ENCODE measurements at places on chromosomes 2 and 18.

DNA sequence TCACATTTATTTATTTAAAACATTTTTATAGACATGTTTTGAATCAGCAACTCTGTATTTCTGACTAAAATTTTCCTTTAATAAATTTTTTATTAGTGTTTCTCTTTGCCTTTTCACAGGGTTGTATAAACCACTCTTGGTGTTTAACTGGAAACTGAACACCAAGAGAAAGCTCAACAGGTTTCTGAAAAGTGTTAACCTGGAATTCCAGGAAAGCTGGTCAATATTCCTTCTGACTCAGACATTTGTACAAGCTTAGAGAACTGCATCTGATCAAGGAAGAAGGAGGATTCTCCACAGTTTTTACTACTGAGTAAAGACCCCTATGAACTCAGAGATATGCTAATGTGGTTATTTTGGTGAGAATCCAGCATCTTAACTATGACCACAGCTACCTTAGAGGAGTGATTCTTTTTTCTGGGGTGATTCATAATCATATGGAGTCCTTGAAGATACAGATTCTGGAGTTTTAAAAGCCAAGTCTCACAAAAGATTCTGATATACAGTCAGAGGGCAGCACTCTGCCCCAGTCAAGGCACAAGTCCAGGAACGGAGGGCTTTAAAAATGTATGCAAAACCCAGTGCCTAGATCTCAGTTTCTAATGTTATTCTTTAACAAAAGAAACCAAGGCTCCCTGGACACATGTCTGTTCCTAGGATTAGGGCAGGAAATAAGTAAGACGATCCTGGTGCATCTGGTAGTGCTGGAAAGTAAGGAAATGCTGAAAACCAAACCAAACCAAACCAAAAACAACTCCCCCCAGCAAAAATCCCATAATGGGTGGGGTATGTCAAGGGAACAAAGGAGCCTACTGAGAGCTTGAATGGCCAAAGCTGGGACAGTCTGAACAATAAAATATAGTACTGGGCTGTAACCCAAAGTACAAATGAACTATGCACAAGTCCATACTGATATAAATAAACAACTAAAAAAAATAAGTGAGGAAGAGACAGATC lies 85.1 kb upstream of the FZD5 start:
- DNase-seq = no peak

DNA sequence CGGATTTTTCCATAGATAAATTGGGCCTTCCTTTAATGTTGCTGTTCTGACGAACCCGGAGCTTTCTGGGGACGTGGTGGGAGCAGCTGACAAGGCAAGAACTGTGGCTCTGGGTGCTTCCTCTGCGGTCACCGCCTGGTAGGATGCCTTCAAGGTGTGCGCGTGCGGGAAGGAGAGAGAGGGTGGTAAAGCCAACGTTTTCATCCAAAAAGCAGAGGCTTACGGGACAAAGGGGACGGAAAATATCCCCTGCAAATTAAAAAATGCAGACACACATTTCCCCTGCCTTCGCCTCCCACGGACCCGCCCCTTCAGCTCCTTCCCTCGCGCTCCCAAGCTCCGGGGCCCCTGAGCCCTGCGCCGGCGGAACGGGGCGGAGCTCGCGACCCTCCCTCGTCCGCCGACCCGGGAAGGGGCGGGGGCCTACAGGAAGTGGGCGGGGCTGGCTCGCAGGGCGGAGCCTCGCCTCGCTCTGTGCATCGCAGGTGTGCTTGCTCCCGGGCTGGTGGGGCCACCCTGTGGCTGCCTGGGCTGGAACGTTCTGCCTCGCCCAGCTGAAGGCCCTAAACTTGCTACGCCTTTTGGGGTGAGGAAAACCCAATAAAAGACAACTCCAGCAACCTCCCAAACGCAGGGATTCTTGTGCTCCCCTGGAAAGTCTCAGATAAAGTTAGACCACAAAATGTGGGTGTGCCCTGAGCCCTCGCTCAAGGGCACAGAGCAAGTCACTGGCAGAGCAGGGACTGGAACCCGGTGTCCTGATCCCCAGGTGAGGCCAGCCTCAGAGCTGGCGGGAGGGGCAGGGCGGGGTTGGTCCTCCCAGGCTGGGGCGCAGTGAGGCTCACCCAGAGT lies 25.4 kb upstream of the SLC66A3 start:
- DNase-seq = peak; percentile 53

- DNase-seq = no peak
Measured at GRCh38 chr2:100831158-100831750, 11.3 kb downstream of the NPAS2 start.

GRCh38 chr2:107730898-107731297 lies 95.8 kb upstream of the RGPD4 start:
- no peak for DNase-seq

GRCh38 chr2:227627769-227628168 lies 10.5 kb downstream of the SCYGR4 start:
- no peak for DNase-seq

DNA sequence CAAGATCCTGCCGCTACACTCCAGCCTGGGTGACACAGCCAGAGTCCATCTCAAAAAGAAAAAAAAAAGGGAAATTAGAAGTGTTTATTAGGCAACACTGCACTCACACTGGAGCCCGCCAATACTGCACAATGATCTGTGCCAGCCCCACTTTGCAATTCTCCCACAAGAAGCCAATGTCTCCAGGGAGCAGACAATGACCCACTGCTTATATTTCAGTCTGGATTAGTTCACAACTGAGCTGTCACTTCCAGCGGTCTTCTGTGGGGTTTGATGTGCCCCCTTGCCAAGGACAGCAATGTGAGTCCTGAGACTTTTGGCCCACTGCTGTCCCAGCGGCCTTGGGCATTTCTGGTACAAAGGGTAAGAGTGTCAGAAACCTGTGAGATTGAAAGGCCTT lies 85.6 kb upstream of the PPM1B start:
- no peak for DNase-seq

GRCh38 chr2:200695601-200696000 lies 109.8 kb downstream of the AOX1 start:
- DNase-seq = no peak

DNA sequence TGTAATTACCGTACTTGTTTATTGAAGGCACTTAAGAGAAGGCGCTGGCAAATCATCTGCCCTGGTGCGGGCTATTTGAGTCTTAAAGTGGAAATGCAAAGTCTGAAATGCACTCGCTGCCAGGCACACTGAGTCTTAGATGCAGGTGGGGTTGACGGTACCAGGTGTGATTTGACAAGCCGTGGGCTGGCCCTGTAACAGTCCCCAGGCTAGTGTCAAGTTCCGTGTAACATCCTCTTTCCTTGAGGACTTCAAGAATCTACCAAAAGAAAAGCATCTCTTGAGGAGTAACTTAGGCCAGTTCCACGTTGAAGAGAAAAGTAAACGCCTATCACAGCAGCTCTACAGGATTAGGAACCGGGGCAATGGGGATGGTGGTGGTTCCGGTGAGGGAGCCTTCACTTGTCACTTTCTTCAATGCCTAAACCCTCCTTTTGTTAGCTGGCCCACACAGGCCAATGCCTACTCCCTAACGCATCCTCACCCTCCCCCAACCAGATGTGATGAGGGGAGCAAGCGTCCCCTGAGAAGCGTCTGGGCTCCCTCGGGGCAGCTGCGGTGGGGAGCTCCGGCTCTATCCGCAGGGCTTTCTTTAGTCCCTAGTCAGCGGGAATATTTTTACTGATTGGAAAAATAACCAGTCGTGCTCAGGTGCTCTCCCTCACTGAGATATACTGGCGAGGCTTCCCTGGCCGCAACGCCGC lies 1.5 kb upstream of the UGP2 start:
- DNase-seq = no peak

GRCh38 chr18:62323483-62324180 lies 1.5 kb upstream of the TNFRSF11A start:
- no peak for DNase-seq

DNA sequence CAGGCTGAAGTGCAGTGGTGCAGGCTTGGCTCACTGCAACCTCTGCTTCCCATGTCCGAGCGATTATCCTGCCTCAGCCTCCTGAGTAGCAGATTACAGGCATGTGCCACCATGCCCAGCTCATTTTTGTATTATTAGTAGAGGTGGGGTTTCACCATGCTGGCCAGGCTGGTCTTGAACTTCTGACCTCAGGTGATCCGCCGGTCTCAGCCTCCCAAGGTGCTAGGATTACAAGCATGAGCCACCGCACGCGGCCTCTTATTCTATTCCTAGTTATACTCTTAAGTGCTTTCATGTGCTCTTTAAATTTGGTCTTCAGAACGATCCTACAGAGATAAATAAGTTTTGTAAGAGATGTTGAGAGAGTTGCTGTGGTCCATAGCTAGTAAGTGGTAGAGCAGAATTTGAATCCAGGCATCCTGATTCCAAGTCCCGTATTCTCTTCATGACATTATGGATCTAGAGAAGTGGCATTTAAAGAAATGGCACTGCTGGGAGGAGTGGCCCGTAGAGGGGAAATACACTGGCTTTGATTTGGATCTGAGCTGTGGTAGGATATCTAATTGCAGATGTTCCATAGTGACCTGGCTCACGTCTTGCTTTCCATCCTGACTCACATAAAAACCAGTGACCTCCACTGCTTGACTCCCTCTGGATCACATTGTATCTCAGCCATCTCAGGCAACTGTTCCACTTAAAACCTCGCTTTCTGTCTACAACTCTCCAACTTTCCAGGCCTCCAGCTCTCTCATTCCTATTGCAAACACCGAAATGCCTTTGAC lies 22.8 kb upstream of the ME2 start:
- no peak for DNase-seq

- DNase-seq = no peak
Measured at GRCh38 chr2:74105413-74105812, 42.3 kb downstream of the BOLA3 start.

- peak; percentile 77 for DNase-seq
Measured at GRCh38 chr2:85420536-85421259, 2.2 kb downstream of the SH2D6 start.

- DNase-seq = peak; percentile 40
Measured at GRCh38 chr2:19868701-19869580, 32.8 kb downstream of the TTC32 start.

DNA sequence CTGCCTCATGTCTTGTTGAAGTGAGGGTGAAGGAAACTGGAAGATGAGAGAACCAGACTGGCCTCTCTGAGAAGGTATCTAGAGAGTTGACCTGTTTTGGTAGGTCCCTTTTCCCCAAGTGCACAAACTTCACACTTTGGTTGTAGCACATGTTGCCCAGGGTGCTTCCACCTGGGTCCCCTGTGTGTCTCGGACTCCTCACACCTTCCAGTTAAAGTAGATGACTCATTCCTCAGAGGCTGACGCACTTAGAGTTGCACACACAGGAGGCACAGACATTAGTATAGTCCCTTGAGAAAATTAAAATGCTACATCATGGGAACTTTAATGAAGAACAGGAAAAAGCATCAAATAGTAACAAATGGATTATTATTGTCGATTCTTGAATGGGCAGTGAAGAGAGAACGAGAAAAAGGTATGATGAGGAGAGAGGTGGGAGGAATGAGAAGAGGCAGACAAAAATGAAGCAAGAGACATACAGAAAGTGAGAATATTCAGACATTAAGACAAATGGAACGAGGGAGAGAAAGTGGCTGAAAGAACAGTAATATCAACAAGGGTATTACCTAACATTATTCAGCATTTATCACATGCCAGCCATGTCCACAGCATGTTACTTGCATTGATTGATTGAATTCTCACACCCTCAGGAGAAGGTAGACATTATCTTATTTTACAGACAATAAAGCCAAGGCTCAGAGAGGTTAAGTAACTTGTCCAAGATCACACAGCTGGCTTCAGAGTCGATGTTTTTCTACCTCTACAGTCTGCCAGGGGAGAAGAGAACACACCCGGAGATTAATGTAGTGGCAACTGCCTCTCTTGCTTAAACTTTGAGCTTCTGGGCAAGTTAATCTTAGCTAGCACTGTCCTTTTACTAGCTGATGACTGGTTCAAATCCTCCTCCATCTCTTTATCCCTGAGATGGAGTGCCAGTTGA lies 68.6 kb downstream of the FHOD3 start:
- DNase-seq = no peak

DNA sequence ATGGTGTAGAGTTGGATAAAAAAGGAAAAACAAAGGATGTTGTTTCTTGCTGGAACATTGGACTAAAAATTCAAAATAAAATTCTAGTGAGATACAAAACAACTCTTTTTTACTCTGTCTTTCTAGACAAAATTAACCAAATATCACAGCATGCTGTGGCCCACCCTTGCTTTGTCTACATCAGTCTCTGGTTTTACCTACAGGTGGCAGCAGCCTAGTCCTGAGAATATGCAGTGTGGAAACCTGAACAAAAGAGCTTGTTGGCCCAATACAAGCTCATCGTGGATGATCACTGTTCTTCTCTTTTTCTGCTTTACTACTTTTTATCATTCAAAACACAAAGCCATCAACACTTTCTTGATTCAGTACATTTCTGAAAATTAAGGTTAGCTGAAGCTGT lies 210.4 kb downstream of the CDH19 start:
- DNase-seq = no peak

DNA sequence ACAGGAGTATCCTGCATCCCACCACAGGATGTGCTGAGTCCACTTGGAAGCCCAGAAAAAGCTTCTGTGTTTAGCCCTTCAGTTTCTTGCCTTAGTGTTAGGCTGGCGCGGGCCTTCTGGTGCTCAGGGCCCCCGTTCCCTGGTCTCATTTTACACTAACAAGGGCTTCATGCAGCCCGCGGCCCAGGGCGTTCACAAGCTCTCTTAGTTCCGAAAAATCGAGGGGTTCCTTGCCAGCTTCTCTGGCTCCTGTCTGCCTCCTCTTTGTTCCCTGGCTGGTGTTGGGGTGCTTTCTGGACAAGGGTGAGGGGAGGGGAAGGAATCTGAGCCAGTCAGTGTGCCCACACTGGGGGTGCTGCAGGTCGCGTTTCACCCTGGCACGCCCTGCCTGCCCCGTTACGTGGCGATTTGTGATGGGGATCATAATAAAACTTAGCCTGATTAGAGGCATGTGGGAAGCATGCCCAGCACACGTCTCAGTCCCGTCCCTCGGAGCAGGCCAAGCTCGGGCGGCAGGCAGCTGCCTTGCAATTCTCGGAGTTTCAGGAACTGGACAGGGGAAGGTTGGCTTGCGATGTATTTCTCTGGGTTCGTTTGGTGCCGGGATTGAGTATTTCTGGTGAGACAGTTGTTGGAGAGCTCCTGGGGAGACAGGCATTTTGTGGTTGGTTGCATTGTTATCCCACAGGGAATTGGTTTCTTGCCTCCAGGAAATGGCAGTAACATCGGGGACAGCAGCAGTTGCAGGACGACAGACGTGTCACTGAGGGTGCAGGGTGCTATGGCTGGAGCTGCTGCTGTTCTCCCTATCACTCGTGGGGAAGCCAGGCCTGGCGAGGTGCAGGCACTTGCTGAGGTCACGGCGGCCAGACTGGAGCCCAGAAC lies 22.9 kb downstream of the SH3BP4 start:
- DNase-seq = no peak

- no peak for DNase-seq
Measured at GRCh38 chr2:26581991-26582842, 58.9 kb downstream of the CIB4 start.

GRCh38 chr2:127039387-127040031 lies 67.4 kb downstream of the BIN1 start:
- DNase-seq = no peak

Data from stimulated activated CD8-positive, alpha-beta memory T cell treated with anti-CD3 and anti-CD28 coated beads, Interleukin-15, amount 100 ng/mL, for 48 hours (primary cell).